ENCODE measurements at places on chromosomes 4 and X.

GRCh38 chr4:95660719-95661118 is 111.9 kb upstream of the UNC5C start:
- no peak for DNase-seq

DNA sequence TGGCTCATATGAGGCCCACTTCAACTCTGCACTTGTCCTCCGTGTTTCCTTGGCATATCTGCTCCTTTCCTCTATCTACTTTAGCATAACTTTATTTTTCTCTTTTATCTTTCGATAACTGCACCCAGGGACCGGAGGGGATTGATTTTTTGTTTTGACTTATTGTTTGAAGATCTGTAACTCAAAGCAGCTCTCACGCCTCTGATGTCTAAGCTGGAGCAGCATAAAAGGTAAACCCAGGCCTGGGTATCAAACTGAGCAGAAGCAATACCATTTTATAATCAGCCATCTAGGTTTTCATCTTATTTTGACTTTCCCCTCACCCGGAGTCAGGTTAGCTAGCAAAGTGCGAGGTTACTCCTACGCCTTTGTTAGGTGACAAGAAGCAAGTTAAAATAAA is 28.4 kb downstream of the LEF1 start:
- no peak for DNase-seq

GRCh38 chr4:155599085-155599484 is 67.6 kb upstream of the GUCY1A1 start:
- no peak for DNase-seq

GRCh38 chr4:24668956-24669355 is 84.6 kb upstream of the DHX15 start:
- no peak for DNase-seq

GRCh38 chrX:12076046-12076445 is 62.2 kb upstream of the FRMPD4 start:
- DNase-seq: no peak

GRCh38 chr4:125105561-125105960 is 209.2 kb upstream of the FAT4 start:
- no peak for DNase-seq

DNA sequence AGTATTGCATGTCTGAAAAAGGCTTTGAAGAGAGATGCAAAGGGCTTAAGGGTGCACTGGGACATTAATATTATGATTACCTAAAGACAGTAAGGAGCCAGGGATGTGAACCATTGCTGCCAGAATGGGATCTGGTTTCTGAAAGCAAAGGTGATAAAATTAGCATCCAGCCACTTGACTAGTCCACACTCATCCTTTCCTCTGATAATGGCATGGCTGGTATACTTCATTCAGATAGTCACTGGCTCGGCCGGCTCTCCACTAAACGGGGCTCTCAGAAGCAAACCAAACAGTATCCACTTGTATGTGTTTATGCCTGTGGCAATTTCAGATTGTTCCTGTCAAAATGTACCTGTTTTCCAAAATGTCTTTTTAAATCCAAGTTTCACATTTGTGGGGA is 46.4 kb downstream of the MAMLD1 start:
- DNase-seq: no peak

DNA sequence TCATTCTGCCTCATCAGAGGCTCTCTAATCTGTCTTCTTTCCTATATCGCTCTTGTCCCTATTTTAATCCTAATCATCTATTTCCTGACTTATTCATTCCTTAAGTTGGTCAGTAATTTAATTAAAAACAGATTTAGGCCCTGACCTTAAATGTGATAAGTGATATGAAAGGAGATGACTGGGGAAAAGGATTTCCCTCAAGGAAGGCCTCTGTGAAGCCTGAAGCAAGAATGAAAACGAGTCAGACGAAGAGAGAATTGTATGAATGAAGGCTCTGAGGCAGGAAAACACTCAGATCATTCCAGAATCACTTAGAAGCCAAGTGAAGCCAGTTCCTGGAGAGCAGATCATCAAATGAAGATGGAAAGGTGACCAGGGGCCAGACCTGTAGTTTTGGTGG is 22.1 kb downstream of the PKD2 start:
- no peak for DNase-seq

DNA sequence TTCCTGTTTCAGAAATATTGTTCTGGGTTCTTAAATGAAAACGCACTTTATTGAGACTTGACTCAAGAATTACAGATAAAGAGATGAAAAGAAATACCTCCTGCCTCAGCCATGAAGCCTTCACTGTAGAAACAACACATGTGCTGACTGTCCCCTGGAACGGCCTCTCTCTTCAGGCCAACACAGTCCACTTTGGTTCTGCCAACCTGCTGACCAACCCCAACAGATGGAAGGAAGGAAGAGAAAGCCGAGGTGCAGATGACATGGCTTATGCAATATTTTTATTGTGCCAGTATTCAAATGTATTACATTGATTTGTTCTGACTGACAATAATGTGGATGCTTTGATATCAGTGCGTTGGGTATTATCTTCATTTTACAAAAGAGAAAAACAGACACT is 171.0 kb downstream of the CPEB2 start:
- DNase-seq: no peak

DNA sequence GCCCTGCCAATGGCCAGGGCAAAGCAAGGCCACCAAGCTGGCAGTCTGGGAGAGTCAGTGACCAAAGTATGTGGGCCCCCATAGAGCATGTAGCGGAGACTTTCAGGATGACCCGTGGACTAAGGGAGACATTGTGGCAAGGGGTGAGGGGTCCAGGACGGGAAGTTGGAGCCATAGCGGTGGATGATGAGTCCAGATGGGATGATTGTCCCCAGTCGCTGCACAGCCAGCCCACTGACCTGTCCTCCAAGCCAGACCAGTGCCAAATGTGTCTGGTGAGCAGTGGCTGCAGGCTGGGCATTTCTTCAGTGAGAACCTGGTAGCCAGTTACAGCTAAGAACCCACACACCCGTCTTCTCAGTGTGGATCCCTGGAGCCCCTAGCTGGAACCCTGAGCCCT is 34.3 kb downstream of the ZNF185 start:
- no peak for DNase-seq

GRCh38 chrX:43860646-43861370 is 21.4 kb downstream of the MAOB start:
- no peak for DNase-seq

GRCh38 chr4:17636341-17636695 is 21.9 kb downstream of the MED28 start:
- no peak for DNase-seq

DNA sequence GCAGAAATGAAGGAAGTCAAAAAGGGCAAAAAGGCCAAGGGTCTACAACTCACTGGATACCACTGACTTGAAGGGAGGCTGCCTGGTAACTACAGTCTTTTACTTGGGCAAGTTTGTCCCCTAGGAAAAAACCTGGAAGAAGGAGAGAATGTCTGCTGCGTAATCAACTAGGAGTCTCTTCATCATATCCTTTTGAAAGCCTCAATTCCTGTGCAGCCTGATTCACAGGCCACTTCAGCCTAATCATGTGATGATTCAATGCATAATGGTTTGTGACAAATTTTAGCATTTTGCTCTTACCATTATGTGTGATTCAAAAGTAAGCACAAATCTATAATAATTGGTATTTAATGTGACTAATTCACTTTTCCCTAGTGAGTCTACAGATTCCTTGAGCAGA is 273.6 kb downstream of the FRMPD4 start:
- no peak for DNase-seq

DNA sequence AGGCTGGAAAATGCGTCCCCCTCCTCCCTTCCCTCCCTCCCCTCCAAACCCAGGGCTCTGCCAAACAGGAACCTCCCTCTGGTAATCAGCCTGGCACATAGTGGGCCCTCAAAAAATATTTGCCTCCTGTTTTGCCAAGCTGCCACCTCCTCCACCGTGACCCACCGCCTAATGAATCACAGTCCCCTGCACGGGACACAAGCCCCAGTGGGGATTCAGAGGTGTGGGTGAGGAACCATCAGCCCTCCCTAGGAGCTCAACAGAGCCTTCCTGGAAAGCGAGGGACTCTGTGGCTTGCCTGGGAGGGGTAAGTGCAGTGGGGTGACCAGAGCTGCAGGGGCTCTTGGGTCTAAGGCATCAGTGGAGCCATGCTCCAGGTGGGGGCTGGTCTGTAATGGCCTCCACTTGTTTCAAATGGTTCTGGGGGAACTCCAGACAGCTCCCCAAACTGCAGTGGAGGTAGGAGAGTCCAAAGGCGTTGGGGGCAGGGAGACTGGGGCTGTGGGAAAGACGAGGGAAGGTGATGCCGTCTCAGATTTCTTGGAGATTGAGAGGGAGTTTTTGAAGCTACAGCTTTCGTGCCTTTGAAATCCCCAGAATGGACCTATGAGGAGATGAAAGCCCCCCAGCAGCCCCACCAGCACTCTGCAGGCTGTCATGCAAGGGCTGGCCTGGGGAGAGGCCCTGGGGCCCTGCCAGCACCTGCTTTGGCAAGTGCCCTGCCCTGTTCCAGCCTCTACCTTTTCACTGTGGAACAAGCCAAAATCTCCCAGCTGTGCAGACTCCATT is 1.0 kb upstream of the PPP2R2C start:
- DNase-seq: no peak

GRCh38 chr4:182140547-182140946 is 102.7 kb upstream of the TENM3 start:
- DNase-seq: no peak

DNA sequence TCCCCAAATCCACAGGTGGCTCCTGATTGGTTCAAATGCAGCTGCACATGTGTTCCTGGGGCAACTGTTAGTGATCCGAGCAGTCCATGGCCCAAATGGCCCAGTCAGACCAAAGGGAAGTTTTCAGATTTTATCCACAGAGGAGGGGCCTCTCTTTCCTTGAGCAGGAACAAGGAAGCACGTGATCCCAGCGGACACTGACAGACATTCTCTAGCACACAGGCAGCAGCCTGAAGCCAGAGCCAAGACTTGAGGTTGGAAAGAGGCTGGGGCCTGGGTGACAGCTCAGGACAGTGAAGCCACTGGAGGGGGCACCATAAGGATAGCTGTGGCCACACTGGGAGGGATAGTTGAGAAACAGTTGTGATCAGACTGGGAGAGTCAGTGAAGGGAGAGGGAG is 3.5 kb upstream of the ZFP92 start:
- no peak for DNase-seq

GRCh38 chr4:1826531-1827350 is 29.2 kb downstream of the LETM1 start:
- no peak for DNase-seq

- no peak for DNase-seq
These were observed 429 bp downstream of the UVSSA start for GRCh38 chr4:1347410-1347864.

- no peak for DNase-seq
These were observed 379.9 kb downstream of the ADAM29 start for GRCh38 chr4:175297965-175298565.

GRCh38 chr4:123556526-123556925 is 159.9 kb downstream of the SPRY1 start:
- DNase-seq: no peak

DNA sequence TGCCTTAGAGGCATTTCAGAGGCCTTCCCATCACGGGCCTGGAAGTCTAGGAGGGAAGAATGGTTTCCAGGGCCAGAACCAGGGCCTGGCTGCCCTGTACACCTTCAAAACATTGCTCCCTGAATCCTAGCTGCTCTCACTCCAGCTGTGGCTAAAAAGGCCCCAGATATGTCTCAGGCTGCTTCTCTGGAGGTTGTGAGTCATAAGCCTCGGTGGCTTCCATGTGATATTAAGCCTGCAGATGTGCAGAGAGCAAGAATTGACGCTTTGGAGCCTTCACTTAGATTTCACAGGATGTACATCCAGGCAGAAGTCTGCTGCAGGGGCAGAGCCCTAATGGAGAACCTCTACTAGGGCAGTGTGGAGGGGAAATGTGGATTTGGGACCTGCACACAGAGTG is 502.5 kb downstream of the GRXCR1 start:
- no peak for DNase-seq

GRCh38 chr4:74613266-74613665 is 168.3 kb downstream of the AREG start:
- DNase-seq: no peak

DNA sequence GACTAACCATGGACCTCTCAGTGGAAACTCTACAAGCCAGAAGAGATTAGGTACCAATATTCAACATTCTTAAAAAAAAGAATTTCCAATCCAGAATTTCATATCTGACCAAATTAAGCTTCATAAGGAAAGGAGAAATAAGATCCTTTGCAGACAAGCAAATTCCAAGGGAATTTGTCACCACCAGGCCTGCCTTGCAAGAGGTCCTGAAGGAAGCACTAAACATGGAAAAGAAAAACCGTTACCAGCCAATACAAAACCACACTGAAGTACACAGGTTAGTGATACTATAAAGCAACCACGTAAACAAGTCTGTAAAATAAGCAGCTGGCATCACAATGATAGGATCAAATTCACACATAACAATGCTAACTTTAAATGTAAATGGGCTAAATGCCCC is 156.6 kb downstream of the FAM13A start:
- no peak for DNase-seq

- DNase-seq: no peak
These were observed 84.0 kb upstream of the JADE1 start for GRCh38 chr4:128725405-128726055.

- DNase-seq: no peak
These were observed 6.7 kb downstream of the MANBA start for GRCh38 chr4:102754044-102754443.

DNA sequence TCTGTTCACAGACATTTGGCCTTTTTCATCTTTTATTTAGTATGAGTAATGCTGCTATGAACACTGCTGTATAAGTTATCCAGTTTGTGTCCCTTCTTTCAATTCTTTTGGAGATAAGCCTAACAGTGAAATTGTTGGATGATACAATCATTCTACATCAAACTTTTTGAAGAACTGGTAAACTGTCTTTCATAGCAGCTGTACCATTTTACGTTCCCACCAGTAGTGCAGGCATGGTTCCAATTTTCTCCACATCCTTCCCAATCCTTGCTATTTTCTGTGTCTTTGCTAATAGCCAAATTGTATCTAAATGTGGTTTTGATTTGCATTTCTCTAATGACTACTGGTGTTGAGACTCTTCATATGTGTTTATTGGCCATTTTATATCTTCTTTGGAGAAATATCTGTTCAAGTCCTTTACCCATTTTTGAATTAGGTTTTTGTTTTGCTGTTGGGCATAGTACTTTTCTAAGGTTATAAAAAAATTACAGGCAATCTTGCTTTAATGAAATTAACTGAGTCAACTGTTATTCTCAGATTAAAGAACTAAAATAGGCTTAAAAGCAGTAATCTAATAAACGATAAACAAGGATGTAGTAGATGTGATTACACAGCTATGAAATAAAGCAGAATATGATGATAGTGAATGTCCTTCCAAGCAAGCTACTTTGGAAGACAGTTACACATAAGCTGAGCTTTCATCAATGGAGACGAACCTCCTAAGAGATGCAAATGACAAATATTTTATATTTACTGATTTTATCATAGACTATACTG is 57.2 kb downstream of the FBXW7 start:
- DNase-seq: no peak

GRCh38 chr4:156422576-156422975 is 468.9 kb upstream of the CTSO start:
- no peak for DNase-seq

- DNase-seq: no peak
These were observed 141.0 kb downstream of the NSUN7 start for GRCh38 chr4:40890764-40891163.

DNA sequence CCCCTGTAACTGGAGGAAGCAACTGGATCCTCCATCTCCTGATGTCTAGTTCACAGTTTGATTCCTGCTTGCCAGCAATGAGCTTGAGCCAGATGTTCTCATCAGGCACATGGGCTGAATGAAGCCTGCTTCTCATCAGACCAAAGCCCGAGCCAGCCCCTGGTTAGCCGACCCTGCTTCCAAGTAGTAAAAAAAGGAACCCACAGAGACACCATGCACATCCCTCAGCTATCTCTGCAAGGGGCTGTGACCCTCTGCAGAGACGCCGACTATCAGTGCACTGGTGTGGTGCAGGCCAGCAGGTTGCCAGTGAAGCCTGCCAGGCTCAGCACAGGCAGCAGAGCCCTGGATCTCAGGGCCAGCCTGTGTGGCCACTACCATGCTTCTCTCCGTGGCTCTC is 2.8 kb downstream of the DCTD start:
- DNase-seq: no peak
